ENCODE measurements at places on chromosomes 2 and 18.

DNA sequence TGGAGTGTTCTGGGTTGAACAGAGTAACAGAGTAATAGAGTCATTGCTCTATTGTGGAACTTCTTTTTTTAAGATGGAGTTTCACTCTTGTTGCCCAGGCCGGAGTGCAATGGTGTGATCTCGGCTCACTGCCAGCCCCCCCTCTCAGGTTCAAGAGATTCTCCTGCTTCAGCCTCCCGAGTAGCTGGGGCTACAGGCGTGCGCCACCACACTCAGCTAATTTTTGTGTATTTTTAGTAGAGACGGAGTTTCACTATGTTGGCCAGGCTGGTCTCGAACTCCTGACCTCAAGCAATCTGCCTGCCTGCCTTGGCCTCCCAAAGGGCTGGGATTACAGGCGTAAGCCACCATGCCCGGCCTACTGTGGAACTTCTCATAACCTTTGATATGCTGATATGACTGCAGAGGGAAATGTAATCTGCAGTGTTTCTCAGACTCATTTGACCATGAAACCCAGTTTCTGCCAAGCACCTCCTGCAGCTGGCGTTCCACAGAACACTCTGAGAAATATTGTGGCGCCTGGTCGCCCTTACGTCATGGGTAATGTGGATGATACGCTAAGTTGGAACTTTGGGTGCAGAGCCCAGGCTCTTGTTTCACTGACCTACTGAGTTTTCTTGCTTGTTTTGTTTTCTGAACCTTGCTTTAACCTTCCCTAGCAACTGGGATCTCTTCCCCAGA, 213.8 kb downstream of the BCL2 start:
- no peak overlapping the region for H3K4me3 ChIP-seq
- DNase-seq, result no peak
- no peak overlapping the region for H3K27ac ChIP-seq
- H3K27me3 ChIP-seq, result peaks cover 12% of the 10 kb centered on the region

DNA sequence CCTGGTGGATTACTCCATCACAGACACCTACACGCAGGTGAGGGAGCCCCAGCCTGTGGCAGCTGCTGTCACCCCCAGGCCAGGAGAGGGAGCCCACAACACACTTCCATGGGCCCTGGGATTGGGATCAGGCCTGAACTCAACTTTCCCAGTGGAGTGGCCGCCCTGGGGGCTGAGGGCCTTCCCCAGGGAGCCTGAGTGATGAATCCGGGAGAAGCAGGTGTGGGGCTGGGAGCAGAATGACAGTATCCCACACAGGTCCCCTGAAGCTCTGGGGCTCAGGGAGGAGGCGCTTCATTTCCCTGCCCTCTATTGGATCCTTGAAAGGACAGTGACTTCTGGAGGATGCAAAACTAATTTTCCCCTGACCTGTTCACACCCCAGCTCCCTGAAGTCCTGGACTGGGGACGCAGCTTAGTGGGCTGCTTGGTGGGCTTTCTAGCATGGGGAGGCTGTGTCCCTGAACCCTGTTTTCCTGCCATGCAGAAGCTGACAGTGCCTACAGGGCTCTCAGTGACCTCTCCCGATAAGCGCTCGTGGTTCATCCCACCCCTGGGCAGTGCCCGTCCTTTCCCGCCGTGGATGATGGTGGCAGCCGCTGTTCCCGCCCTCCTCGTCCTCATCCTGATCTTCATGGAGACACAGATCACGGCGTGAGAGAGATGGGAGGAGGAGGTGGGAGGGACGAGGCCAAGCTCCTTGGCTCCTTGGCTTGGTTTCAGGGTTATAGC, 11.0 kb downstream of the SLC4A3 start:
- H3K4me3 ChIP-seq, result no peak overlapping the region
- H3K4me1 ChIP-seq, result peaks cover 23% of the 10 kb centered on the region
- DNase-seq, result no peak
- no peak overlapping the region for H3K27ac ChIP-seq

GRCh38 chr18:3411327-3411726, 38.6 kb upstream of the TGIF1 start:
- DNase-seq, result no peak
- no peak overlapping the region for H3K27ac ChIP-seq
- peaks cover 6% of the 10 kb centered on the region for H3K27me3 ChIP-seq
- no peak overlapping the region for H3K4me3 ChIP-seq

- H3K27ac ChIP-seq, result peak overlapping the region; percentile 3
- DNase-seq, result no peak
- H3K27me3 ChIP-seq, result no peaks in the 10 kb centered on the region
- H3K4me3 ChIP-seq, result no peak overlapping the region
Observed at GRCh38 chr18:62852851-62853250, 137.5 kb downstream of the PHLPP1 start.

DNA sequence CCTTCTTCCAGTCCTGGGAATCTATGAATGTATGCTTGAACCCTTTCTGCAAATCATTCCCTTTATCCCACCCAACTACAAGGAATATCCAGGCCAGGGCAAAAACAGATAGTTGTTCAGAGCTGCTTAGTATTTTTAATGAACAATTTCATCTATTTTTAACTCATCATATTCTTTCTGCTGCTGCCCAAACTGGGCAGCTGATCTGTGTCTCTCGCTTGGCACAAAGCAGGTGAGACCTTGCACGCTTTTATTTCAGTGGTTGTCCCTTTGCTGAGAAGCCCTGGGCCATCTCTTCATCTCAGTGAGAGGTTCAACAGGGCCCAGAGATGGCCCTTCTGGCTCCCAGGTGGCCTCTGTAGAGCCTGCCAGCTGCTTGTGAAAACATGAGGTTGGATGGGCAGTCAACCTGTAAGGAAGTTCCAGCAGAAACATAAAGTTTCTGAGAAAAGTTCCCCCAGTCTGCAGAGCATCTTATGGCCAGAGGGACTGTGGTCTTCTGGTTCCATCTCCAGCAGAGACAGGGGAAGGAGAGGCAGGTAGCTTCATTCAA, 57.5 kb downstream of the MYCN start:
- H3K36me3 ChIP-seq, result no peaks in the 10 kb centered on the region
- no peak for DNase-seq
- no peak overlapping the region for H3K4me3 ChIP-seq
- H3K27me3 ChIP-seq, result peaks cover 4% of the 10 kb centered on the region
- H3K27ac ChIP-seq, result no peak overlapping the region

- H3K36me3 ChIP-seq, result no peaks in the 10 kb centered on the region
- H3K4me1 ChIP-seq, result no peaks in the 10 kb centered on the region
- H3K4me3 ChIP-seq, result no peak overlapping the region
- H3K27me3 ChIP-seq, result peaks cover 30% of the 10 kb centered on the region
- no peak for DNase-seq
- no peak overlapping the region for H3K27ac ChIP-seq
Observed at GRCh38 chr2:30769481-30769780, 37.8 kb downstream of the CAPN13 start.

DNA sequence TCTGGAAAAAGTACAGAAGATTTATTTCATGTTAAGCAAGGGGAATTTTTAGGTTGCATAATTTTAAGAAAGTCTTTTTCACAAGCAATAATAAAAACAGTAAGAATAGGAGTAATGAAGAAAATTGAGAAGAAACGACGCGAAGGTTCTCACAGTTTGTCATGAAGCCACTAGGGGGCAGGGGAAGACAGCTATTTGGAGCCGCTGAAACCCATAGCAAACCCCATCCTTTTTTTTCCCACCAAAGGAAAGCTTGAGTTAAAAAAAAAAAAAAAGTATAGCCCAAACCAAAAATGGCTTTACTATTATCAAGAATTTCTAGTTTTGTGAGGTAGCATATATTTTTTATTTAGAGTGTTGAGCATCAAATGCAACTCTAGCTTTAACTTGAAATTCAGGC, 300.9 kb downstream of the PHLPP1 start:
- H3K27ac ChIP-seq, result no peak overlapping the region
- peaks cover 26% of the 10 kb centered on the region for H3K27me3 ChIP-seq
- peak; percentile 55 for DNase-seq
- no peaks in the 10 kb centered on the region for H3K4me1 ChIP-seq

- no peak for DNase-seq
- H3K4me1 ChIP-seq, result peaks cover 62% of the 10 kb centered on the region
- peak overlapping the region; percentile 93 for H3K4me3 ChIP-seq
- no peaks in the 10 kb centered on the region for H3K27me3 ChIP-seq
Observed at GRCh38 chr2:144514616-144515091, 5.3 kb downstream of the ZEB2 start.

GRCh38 chr18:62586151-62586774, 63.4 kb downstream of the ZCCHC2 start:
- peak; percentile 87 for DNase-seq
- H3K36me3 ChIP-seq, result peaks cover 6% of the 10 kb centered on the region
- H3K4me1 ChIP-seq, result peaks cover 38% of the 10 kb centered on the region
- peaks cover 15% of the 10 kb centered on the region for H3K27me3 ChIP-seq
- H3K4me3 ChIP-seq, result no peak overlapping the region
- no peak overlapping the region for H3K27ac ChIP-seq

GRCh38 chr2:84906108-84906899, 848 bp downstream of the TMSB10 start:
- H3K27me3 ChIP-seq, result peaks cover 10% of the 10 kb centered on the region
- peak overlapping the region; percentile 88 for H3K4me3 ChIP-seq
- peak overlapping the region; percentile 71 for H3K27ac ChIP-seq
- H3K36me3 ChIP-seq, result peaks cover 43% of the 10 kb centered on the region
- DNase-seq, result peak; percentile 37
- peaks cover 30% of the 10 kb centered on the region for H3K4me1 ChIP-seq

- DNase-seq, result no peak
- H3K27me3 ChIP-seq, result peaks cover 19% of the 10 kb centered on the region
- H3K4me1 ChIP-seq, result peaks cover 17% of the 10 kb centered on the region
- no peak overlapping the region for H3K4me3 ChIP-seq
Observed at GRCh38 chr18:79625195-79625923, 54.2 kb upstream of the CTDP1 start.

DNA sequence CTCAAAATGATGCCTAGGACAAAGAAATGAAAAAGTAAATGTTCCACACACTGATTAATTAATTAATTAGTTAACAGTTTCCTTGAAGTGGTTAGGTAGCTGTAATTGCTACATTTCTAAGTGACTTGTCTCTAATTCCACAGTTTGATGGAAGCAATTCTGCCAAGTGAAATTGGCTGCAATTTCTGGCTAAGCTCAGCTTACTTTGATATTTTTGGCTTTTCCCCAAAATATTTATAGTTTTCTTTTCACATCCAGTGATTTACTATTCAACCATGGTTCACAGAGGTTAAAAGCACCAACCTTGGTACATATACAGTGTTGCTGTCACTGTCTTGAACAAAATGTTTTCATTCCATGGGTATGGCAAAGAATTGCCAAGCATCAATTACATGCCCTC, 459.5 kb upstream of the CDH20 start:
- no peak for DNase-seq
- H3K4me1 ChIP-seq, result no peaks in the 10 kb centered on the region

- H3K4me3 ChIP-seq, result no peak overlapping the region
- H3K36me3 ChIP-seq, result no peaks in the 10 kb centered on the region
- no peak overlapping the region for H3K27ac ChIP-seq
- H3K27me3 ChIP-seq, result peaks cover 3% of the 10 kb centered on the region
- H3K4me1 ChIP-seq, result peaks cover 30% of the 10 kb centered on the region
- DNase-seq, result no peak
Observed at GRCh38 chr2:235270956-235271355, 222.9 kb upstream of the AGAP1 start.

DNA sequence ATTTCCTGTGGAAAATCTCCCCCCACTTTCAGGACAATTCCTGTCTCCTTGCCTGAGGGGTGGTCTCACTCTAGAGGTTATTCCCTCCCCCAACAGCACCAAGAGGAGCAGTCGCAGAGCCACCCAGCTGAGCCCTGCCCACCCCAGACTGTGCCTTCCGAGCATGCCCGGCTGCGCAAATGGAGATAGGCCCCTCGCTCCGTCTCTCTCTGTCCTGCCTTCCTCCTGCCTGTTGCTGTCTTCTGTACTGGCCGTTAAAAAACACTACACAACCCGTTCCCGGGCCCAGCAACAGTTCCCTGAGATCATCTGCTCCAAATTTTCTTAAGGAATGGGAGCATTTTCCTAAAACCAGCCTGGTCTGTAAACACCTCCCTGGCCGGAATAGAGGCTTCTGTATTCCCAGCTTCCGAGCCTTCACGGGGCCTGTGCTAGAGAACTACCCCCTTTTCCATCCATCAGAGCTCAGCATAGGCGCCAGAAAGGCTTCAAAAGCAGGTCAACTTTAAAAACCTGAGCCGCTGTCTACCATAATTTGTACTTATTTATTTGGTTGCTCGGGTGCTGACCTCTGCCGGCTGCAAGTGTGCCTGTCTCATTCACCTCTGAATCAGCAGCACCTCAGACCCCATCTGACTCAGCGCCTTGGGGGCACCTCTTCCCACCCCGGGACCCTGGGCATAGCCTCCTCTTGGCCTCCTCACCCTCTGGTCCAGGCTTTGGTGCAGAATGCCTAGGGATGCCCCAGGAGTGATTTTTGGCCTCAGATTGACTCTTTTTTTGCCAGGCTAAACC, 159.4 kb downstream of the PXDN start:
- no peaks in the 10 kb centered on the region for H3K27me3 ChIP-seq
- no peak overlapping the region for H3K4me3 ChIP-seq
- H3K27ac ChIP-seq, result no peak overlapping the region
- H3K36me3 ChIP-seq, result peaks cover 5% of the 10 kb centered on the region
- no peak for DNase-seq

DNA sequence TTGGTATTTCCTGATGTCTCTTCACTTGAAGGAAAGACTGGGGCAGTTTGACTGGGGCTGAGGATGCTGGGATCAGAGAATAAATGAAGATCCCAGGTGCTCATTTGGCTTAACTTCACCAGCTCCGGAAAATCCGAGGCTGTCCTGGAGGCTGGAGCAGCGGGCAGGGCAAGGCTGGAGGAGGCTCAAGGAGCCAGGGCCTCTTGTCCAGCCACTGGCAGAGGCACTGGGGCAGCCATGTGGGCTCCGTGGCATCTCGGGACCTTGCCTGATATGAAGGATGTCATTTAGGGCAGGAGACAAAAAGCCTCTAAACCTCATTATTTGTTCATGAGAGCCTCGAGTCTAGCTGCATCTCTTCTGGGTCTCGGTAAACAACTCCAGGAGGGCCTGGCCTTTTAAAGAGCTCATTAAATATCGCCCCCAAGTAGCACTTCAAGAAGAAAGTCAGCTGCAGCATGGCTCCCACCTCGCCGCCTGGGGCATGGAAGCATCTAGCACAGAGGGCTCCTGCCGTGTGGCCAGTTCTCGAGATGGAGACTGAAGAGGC, 13.5 kb upstream of the GPR55 start:
- no peak overlapping the region for H3K4me3 ChIP-seq
- peaks cover 44% of the 10 kb centered on the region for H3K4me1 ChIP-seq
- peaks cover 9% of the 10 kb centered on the region for H3K36me3 ChIP-seq
- no peak overlapping the region for H3K27ac ChIP-seq
